ENCODE measurements at places on chromosomes 12 and 14.

DNA sequence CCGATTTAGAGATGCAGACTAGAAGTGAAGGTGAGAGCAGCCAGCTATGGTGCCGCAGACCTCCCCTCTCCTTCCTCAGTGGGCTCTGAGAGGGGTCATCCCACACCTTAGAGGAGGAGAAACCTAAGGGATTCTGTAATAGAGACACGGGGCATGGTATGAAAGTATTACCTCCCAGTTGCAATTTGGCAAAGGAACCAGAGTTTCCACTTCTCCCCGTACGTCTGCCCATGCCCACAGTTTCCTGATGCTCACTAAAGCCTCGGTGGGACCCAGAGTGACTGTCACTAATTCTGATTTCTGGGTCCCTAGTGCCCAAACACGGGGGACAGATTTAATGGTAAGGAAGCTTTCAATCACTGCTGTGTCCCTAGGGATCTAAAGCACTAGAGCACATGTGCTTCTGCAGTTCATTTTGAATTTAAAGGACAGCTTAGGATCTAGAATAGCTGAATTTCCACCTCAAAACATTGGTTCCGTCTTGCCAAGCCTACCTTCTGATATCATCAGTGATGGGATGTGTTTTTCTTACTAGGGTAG is 44.1 kb downstream of the DAD1 start:
- no peak for DNase-seq

DNA sequence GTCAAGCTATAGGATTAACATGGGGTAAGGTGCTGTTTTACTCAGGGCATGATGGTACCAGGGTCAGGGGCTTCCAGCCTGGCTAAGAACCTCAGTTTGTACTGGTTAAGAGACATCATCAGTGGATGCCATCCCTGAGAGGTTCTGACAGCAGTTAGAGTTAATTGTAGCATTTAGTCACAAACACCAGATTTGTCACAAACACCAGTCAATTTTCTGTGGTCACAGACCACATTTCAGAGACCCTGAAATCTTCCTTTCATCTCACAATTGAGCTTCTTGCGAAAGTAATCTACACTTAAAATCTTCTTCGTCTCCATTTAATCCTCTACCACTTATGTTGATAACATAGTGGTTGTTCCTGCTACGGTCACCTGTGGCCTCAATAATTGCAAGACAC is 143.0 kb upstream of the EGLN3 start:
- DNase-seq = no peak

- no peak for DNase-seq
Measured at GRCh38 chr12:129467726-129468125, 436.1 kb downstream of the TMEM132D start.

DNA sequence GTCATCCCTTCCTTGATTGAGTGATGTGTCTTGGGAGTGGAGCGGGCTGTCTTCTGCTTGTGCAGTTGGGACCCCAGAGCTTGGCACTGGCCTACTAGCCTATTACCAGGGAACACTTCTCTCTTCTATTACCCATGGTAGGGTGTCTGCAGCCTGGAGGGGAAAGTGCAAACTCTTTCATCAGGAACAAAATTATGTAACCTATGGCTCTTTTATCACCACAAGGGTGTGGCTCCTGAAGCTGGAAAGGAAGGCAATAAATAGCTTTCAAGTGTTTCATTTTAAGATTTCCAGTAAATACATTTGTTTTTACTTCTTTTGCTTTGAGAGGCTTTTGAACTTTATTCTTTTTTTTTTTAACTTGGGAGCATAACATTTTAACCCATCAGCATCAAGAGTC is 349.7 kb upstream of the FAR2 start:
- no peak for DNase-seq

- DNase-seq = no peak
Measured at GRCh38 chr14:51789114-51789513, 71.3 kb upstream of the GNG2 start.

GRCh38 chr12:69875416-69875935 is 50.4 kb downstream of the MYRFL start:
- no peak for DNase-seq

GRCh38 chr14:54470701-54471100 is 18.1 kb downstream of the GMFB start:
- DNase-seq = no peak

DNA sequence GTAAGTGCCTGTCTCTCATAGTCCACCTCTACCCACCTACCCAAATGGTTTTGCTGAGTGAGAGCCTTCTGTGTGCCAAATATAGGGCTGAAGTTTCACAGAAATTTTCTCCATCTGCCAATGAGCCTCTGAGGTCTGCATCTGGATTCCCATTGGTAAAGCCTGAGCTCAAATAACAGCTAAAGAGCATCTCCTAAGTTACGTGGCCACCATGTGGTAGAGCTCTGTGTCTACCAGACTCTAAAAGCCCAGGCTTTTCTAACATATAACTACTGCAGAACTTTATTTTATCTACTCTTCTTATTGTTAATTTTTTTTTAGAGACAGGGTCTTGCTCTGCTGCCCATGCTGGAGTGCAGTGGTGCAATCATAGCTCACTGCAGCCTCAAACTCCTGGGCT is 16.0 kb downstream of the AMDHD1 start:
- DNase-seq = no peak

DNA sequence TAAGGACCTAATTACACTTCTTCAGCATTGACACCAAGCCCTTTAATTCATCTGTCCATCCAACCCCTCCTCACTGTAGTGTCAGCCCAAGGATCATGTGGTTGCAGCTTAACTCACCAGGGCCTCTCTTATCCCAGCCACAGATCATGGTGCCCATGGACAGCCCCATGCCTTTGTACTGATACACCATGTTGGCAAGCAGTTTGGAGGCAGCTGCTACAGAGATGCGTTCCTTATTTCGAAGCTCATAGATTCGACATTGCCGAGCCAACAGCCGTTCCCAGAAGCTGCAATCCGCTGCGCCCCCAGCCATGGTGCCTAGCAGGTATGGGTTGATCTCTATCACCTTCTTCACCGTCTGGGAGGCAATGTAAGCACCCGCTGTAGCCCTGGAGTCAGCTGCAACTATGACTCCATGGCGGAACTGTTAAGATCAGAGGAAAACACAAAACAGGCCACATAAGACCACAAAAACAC is 1.4 kb downstream of the PSMB5 start:
- DNase-seq = no peak

GRCh38 chr12:32558903-32559302 is 120.2 kb upstream of the DNM1L start:
- DNase-seq = no peak
